Stimulated activated CD4-positive, alpha-beta T cell treated with anti-CD3 and anti-CD28 coated beads, Interleukin-1b, Interleukin-23, amount 100 ng/mL, for 24 hours (primary cell): ENCODE measurements at places on chromosomes 7 and 10.

- DNase-seq: no peak
These were observed 273.1 kb downstream of the AUTS2 start for GRCh38 chr7:69871213-69871885.

DNA sequence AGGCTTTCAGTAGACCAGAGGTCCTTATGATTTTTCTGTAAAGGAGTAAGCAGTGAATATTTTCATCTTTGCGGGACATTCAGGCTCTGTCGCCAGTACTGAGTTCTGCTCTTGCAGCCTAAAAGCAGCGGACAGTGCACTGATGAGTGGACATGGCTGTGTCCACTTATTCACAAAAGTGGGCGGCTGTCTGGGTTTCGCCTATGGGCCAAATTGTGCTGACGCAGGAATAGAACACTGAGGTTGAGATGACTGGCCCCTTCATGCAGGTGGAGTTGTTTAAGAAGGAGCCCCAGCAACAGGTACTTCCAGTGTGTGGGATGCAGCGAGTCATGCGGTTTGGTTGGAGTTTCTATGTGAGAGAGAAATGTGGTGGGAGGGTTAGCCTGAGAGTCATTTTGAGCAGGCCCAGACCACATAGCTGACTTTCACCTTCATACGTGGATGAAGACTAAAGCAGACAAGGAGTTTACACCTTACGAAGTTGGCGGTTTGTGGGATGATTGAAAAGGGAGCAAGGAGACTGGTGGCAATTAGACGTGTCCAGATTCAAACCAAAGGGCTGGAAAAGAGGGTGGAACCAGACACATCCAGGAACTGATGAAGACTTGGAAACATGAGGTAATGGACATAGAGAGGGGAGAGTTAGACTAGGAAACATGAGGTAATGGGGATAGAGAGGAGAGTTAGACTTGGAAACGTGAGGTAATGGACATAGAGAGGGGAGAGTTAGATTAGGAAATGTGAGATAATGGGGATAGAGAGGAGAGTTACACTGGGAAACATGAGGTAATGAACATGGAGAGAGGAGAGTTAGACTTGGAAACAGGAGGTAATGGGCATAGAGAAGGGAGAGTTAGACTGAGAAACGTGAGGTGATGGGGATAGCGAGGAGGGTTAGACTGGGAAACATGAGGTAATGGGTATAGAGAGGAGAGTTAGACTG, 38.2 kb downstream of the WDR37 start:
- DNase-seq: peak; percentile 23

DNA sequence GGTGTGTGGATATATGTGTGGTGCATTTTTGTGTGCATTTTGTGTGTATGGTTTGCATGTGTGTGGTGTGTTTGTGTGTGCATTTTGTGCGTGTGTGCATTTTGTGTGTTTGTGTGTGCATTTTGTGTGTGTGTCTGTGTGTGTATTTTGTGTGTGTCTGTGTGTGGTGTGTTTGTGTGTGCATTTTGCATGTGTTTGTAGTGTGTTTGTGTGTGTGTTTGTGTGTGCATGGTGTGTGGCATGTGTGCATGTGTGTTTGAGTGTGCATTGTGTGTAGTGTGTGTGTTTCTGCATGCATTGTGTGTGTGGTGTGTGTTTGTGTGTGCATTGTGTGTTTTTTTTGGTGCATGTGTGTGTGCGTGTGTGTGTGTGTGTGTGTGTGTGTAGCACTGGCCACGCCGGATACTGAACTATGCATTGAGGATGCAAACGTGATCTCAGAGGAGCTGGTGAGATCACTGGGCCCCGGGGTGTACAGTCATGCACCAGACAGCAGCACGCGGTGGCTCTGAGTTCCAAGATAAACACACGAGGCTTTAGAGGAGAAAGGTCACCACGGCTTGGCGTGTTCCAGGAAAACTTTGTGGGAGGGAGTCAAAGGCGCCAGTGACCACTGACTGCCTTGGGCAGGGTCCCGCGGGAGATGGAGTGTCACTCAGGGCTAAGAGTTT, 106.6 kb upstream of the SHH start:
- DNase-seq: no peak

DNA sequence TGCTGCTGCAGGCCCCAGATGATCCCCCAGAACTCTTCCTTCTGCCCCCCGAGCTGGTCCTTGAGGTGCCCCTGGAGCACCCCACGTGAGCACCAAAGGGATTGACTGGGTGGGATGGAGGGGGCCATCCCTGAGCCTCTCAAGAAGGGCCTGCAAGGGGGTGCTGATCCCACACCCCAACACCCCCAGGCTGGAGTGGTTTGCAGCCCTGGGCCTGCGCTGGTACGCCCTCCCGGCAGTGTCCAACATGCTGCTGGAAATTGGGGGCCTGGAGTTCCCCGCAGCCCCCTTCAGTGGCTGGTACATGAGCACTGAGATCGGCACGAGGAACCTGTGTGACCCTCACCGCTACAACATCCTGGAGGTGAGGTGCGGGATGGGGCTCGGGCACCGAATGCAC, 8.2 kb downstream of the NOS3 start:
- no peak for DNase-seq

DNA sequence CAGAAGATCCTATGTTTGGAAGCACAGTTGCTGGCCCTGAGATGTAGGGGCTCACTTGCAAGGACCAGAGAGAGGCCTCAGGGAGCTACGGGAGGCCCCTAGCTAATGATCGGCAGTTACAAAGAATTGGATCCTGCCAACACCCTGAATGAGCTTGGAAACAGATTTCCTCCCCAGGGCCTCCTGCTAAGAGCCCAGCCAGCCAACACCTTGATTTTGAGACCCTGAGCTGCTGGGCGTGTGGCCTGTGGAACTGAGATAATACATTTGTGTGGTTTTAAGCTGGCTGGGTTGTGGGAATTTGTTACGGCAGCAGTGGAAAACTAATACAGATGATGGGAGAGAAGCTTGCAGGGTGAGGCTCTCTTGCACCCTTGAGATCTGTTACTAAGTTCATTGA, 3.9 kb downstream of the DOCK1 start:
- DNase-seq: no peak

DNA sequence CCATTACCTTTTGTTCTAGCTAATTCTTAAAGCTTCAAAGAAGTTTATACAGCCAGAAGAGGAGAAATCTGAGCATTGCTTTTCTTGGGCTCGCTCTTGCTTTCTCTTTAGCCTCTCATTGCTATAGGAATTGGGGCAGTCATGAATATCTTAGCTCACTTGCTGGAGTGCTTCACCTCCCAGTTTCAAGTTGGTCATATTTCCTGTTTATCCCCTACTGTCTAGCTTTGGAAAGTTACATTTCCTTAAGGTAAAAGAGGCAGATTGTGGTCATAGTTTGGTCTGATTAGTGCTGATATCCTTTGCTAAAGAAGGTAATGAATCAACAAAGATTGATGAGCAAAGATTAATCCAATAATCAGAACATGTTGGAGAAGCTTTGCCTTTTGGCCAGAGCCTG, 77.7 kb upstream of the GLI3 start:
- no peak for DNase-seq

- no peak for DNase-seq
These were observed 25.7 kb downstream of the CACNA2D1 start for GRCh38 chr7:82417898-82418297.

- no peak for DNase-seq
These were observed 42.9 kb upstream of the PCBD1 start for GRCh38 chr10:70931168-70931815.

- no peak for DNase-seq
These were observed 21.9 kb downstream of the GRID1 start for GRCh38 chr10:86344714-86345161.

GRCh38 chr7:151680810-151681209, 161.1 kb upstream of the RHEB start:
- no peak for DNase-seq
